Activated naive CD4-positive, alpha-beta T cell treated with anti-CD3 and anti-CD28 coated beads for 36 hours (primary cell): ENCODE measurements at places on chromosomes 5 and 9. TPM values are rescaled to one million over a fixed set of nuclear protein-coding genes. Genes with fewer than 3 reads are reported as not detected.

OTP gene
- total RNA-seq: not detected

BICD2 gene
- 12.0 TPM for total RNA-seq

SLC45A2 gene
- total RNA-seq: not detected

SH3TC2 gene
- not detected for total RNA-seq

RNF208 gene
- 5.0 TPM for total RNA-seq

CMYA5 gene
- 0.07 TPM for total RNA-seq

- no peaks in the 10 kb centered on the region for H3K4me1 ChIP-seq
- no peak overlapping the region for H3K4me3 ChIP-seq
- DNase-seq: no peak
- no peak overlapping the region for H3K27ac ChIP-seq
These were observed 88.4 kb upstream of the SH3PXD2B start for GRCh38 chr5:172542651-172543131.

- H3K4me1 ChIP-seq: peaks cover 30% of the 10 kb centered on the region
- no peak overlapping the region for H3K4me3 ChIP-seq
- peak; percentile 78 for DNase-seq
- peaks cover 6% of the 10 kb centered on the region for H3K27me3 ChIP-seq
- no peaks in the 10 kb centered on the region for H3K36me3 ChIP-seq
These were observed 18.7 kb upstream of the RHOBTB3 start for GRCh38 chr5:95712347-95712958.

DNA sequence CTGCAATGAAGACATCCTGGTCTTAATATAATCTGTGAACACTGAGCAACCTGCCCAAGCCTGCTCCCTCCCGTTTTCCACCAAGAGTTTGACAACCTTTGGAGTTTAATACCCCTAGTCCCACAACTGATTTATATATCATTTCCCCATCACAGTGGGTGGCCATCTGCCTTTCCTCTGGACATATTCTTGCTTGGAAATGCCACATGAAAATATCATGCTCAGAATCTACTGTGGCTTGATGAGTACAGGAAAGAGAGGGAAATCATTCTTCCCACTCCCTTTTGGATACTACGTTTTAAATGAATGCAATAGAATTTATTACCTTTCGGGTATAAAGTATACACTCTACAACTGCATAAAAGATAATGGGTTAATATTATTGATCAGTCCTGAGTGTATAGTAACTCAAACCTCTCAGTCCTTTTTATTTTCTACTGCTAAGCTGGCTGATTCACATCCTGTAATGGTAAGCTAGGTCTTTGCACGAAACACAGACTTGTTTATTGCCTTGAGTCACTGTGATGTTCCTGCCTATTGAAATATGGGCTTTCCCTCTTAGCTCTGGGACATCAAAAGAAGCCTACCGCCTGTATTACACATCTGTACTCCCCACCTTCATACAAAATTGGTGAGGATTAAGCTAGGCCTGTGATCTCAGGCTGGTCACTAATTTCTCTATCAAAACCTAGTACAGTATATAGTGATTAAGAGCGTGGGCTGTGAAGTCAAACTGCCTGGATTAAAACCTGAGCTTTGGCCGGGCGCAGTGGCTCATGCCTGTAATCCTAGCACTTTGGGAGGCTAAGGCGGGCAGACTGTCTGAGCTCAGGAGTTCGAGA, 67.6 kb upstream of the NR5A1 start:
- DNase-seq: no peak
- no peak overlapping the region for H3K4me3 ChIP-seq
- no peak overlapping the region for H3K27ac ChIP-seq
- no peaks in the 10 kb centered on the region for H3K36me3 ChIP-seq
- peaks cover 2% of the 10 kb centered on the region for H3K4me1 ChIP-seq
- peaks cover 8% of the 10 kb centered on the region for H3K27me3 ChIP-seq

DNA sequence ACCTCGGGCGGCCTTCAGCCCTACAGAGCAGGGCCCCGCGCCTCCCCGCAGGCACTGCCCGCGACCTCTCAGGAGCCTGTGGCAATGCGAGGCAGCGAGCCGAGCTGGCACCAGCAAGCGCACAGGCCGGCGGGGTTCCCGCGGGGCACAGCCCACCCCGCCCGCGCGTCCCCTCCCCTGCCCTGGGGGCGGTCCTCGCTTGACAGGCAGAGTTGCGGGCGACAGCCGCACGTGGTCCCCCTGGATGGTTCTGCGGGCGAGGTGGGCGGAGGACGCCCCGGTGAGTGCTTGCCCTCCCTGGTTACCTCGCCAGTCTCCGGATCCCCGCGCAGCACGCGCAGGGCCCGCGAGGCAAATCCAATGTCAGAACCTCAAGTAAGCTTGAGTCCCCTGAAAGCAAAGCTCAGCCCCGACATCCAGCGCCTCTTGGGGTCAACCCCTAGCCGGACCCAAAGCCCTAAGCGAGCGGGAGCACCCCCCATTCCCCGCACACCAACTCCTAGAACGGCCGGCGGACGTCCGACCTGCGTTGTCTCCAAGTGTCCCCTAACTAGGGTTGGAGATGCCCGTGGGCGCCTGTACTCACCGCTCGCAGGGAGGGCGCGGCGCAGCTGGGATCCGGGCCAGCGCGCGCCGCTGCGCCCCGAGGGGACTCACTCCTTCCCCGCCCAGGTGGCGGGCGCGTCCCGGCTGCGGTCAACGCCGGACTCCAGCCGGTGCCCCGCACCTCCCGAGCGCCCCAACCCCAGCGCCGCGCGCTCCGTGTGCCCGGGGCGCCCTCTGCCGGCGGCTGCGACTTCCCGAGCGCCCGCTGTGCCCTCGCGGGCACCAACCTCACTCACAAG, at the start of gene DRD1:
Gene DRD1 (minus strand): TSS at position 123 of the 845 bp plus-strand sequence. CDS start 1,083 bp downstream, outside the sequence.
- H3K4me1 ChIP-seq: peaks cover 8% of the 10 kb centered on the region
- H3K36me3 ChIP-seq: no peaks in the 10 kb centered on the region
- no peak within 1 kb of the TSS for H3K27ac ChIP-seq
- H3K27me3 ChIP-seq: peaks cover 40% of the 10 kb centered on the region

DNA sequence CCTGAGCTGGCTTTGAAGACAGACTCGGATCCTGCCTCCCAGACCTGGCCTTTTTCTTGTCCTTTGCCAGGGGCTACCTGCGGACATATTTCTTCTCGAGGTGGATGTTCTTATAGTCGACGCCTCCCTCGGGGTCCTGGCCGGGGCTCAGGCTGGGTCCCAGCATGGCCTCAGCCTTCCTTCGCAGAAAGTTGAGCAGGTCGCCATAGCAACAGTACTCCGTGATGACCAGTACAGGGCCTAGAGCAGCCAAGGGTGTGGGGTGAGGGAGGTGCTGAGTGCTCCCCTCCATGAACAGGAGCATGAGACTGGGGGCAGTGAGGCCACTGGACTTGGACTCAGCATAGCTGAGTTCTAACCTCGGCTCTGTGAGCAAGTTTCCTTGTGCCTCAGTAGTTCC, 26.7 kb downstream of the CSF1R start:
- peaks cover 2% of the 10 kb centered on the region for H3K36me3 ChIP-seq
- no peak overlapping the region for H3K4me3 ChIP-seq
- no peaks in the 10 kb centered on the region for H3K27me3 ChIP-seq
- peaks cover 2% of the 10 kb centered on the region for H3K4me1 ChIP-seq
- no peak for DNase-seq

DNA sequence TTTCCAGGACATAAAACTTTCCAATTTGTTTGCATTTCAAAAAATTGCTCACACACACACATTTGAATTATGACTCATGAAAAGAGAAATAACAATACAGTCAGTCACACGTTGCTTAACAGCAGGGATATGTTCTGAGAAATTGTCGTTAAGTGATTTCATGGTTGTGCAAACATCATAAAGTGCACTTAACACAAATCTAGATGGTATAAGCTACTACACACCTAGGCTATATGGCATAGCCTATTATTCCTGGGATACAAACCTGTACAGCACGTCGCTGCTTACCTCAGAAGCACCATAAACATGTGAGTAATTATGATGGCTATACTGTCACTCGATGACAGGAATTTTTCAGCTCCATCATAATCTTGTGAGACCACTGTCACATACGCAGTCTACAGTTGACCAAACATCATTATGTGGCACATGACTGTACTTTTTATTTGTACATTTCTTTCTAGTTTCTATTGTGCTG, 378.2 kb downstream of the ACTL7B start:
- no peak overlapping the region for H3K4me3 ChIP-seq
- no peak for DNase-seq
- no peak overlapping the region for H3K27ac ChIP-seq

GRCh38 chr9:26800322-26800721, 92.3 kb downstream of the CAAP1 start:
- no peaks in the 10 kb centered on the region for H3K4me1 ChIP-seq
- no peaks in the 10 kb centered on the region for H3K36me3 ChIP-seq
- H3K4me3 ChIP-seq: no peak overlapping the region
- no peak overlapping the region for H3K27ac ChIP-seq

DNA sequence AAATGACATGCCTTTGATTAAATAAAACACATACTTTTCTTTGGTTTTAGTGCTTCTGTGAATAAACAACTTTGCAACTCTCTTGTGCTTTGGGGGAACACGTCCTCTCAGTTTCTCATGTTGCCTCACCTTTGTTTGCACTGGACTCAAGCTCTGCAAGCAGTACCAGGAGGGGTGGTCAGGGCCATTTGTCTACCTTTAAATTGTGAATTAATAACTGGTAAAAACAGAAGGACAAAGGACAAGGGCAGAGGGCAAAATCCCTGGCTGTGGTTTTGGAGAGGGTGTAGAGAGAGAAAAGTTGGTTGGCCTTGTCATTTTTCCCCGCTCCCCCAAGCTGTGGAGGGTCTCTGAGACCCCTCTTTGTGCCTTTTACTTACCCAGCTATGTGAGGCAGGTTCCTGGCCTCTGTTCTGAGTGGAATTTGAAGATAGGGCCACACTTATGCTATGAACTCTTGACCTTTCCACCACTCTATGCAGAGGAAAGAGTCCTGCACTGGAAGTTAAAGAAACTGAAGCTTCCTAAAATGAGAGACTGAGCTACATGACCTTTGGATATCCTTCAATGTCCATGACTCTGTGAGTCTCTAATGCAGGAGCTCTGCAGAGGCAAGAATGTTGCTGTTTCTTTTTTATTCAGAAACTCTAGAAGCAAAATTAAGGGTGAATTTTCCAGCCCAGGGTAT, 55.1 kb upstream of the MOCS2 start:
- H3K27ac ChIP-seq: no peak overlapping the region
- H3K27me3 ChIP-seq: no peaks in the 10 kb centered on the region
- no peak overlapping the region for H3K4me3 ChIP-seq
- no peak for DNase-seq

DNA sequence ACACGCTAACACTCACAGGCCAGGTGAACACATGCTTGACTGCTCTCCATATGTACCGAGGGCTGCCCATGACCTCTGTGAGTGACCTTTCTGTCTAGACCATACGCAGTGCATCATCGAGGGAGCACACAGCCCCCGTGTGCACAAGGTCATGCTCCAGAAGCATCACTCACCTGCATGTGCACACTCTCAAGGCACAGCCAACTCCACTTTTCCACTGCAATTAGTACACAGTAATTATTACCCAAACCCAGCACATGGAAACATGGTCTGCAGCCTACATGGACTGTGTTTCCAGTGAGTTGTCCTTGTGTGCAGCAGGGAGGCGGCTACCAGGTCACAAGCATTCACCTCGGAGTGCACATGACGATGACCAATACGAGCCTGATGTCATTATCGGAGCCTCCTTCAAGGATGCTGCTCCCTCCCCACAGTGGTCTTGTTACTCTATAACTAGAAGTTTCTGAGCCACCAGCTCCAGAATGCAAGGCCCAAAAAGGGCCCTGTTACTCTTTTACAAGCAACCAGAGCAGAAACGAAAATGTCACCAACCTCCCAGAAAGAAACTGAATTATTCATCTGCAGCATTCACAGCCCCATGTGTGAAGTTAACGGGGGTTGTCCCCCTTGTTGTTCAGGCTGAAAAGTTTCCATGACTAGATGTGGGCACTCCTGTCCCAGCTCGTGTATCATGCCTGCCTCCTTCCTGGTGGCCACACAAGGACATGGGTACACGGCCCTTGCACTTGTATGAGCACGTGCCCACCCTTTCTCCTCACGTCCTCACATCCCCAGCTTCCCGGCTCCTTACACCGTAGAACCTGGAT, 31.2 kb downstream of the SEMA4D start:
- H3K4me1 ChIP-seq: peaks cover 96% of the 10 kb centered on the region
- peak overlapping the region; percentile 97 for H3K27ac ChIP-seq
- DNase-seq: peak; percentile 86
- H3K36me3 ChIP-seq: peaks cover 60% of the 10 kb centered on the region

DNA sequence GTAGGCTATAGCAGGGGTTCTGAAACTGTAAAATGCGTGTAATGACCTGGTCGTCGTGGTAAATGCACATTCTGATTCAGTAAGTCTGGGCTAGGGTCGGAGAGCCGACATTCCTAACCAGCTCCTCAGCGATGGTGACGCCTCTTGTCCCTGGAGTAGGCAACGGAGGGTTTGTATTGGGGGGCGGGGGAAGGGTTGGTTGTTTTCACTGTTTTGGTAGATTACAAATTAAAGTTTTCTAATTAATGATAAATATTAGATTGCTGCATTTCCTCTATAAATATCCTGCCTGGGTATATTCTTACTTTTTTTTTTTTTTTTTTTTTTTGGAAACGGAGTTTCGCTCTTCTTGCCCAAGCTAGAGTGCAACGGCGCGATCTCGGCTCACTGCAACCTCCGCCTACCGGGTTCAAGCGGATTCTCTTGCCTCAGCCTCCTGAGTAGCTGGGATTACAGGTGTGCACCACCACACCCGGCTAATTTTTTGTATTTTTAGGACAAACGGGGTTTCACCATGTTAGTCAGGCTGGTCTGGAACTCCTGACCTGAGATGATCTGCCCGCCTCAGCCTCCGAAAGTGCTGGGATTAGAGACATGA, 566 bp upstream of the ALDH7A1 start:
- H3K4me1 ChIP-seq: peaks cover 8% of the 10 kb centered on the region
- no peak for DNase-seq
- H3K27ac ChIP-seq: no peak overlapping the region
- H3K36me3 ChIP-seq: no peaks in the 10 kb centered on the region
- peak overlapping the region; percentile 80 for H3K4me3 ChIP-seq
- H3K27me3 ChIP-seq: peaks cover 6% of the 10 kb centered on the region

DNA sequence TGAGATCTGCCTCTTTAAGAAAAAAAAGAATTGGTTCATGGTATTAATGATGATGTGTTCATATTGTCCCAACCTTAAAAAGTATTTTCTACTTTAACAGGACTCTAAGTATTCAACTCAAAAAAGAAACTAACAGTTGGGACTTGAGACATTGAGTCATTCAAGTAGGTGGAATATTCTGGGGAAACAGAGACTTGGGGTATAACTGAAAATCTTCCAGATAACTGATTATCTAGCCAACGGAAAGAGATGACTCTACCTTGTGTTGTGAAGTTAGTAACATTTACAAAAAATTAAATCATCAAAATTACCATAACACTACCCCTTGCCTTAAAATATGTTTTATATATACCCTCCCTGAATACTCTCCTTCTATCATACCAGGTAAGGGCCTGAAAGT, 19.1 kb downstream of the OXCT1 start:
- peaks cover 44% of the 10 kb centered on the region for H3K36me3 ChIP-seq
- DNase-seq: no peak
- H3K27me3 ChIP-seq: no peaks in the 10 kb centered on the region
- H3K27ac ChIP-seq: peak overlapping the region; percentile 82
- no peak overlapping the region for H3K4me3 ChIP-seq
- peaks cover 31% of the 10 kb centered on the region for H3K4me1 ChIP-seq

GRCh38 chr9:12726795-12727194, 33.6 kb downstream of the TYRP1 start:
- H3K4me3 ChIP-seq: no peak overlapping the region
- H3K27me3 ChIP-seq: no peaks in the 10 kb centered on the region
- H3K4me1 ChIP-seq: no peaks in the 10 kb centered on the region
- H3K36me3 ChIP-seq: no peaks in the 10 kb centered on the region
- no peak for DNase-seq
